Jurkat, Clone E6-1 (cell line): ENCODE measurements at places on chromosomes 11 and 22.

DNA sequence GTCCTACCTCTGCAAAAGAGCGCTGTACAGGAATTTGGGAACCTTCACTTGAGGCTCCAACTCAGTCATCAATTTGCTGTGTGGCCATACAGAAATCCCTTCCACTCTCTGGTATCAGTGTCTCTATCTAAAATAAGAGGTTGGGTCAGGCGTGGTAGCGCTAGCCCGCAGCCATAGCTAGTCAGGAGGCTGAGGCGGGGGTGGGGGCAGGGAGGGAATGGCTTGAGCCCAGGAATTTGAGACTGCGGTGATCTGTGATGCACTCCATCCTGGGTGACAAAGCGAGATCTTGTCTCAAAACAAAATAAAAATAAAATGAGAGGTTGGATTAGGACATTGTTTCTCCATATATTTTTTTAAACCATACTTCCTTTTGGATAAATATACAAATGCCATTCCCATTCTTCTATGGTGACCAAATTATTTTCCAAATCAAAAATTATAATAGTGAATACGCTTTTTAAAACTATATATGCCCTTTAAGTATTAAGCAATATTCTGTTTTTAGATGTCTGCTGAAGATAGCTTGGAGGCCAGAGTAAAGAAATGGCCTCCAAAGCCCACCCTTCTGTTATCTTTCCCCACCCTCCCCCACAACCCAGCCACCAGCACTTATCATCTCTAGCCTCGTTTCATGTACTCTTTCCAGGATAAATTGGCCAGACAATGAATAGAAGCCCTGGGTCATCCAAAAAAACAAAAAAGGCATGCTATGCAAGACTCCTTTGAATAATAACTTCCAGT is 87.2 kb downstream of the PLEKHA7 start:
- DNase-seq = no peak

GRCh38 chr11:1761857-1762536 is 1.7 kb downstream of the CTSD start:
- no peak for DNase-seq

DNA sequence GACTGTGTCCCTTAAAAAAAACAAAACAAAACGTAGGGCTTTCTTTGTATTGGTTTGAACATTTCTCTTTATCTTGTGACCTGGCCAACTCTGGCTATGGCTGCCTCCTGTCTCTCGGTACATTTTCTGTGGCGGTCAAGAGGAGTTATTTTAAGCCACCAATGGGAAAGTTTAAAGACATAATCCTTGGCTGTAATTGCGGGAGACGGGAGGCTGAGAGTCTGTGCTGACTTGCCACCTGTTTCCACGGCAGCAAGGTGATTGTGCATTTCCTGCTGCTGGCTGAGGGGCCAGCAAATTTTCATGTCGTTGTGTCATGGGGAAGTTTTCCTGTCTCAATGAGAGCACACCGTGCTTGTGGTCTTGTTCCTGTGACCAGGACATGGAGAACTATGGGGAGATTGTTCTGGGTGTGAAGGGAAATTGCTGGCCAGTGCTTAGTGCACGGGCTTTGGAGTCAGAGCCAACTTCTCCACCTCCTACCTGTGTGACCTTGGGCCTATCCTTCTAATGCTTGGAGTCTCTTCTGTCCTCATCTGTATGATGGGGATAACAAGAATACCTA is 11.0 kb downstream of the PTPRJ start:
- DNase-seq = no peak

- no peak for DNase-seq
Measured at GRCh38 chr22:41823797-41824196, 9.1 kb upstream of the SREBF2 start.

- DNase-seq = no peak
Measured at GRCh38 chr22:21736084-21736642, 569 bp upstream of the YPEL1 start.

- no peak for DNase-seq
Measured at GRCh38 chr22:44403166-44403565, 90.4 kb upstream of the SHISAL1 start.

DNA sequence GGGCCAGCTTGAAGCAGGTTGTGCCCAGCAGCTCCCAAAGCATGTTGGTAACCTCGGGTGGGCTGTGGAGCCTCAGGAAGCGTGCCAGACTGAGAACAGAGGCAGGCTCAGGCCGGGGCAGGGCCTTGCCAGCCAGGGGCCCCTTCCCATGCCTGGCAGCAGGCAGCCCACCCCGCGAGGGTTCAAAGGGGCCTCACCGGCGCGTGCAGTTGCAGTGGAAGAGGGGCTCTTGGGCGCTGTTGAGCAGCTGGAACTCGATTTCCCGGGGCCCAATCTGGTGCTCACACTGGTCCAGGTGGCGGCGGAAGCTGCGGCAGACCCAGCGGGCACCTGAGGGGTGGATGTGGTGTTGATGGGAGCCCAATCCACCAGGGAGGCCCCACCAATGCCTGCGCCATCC is 3.6 kb downstream of the PLA2G3 start:
- no peak for DNase-seq

DNA sequence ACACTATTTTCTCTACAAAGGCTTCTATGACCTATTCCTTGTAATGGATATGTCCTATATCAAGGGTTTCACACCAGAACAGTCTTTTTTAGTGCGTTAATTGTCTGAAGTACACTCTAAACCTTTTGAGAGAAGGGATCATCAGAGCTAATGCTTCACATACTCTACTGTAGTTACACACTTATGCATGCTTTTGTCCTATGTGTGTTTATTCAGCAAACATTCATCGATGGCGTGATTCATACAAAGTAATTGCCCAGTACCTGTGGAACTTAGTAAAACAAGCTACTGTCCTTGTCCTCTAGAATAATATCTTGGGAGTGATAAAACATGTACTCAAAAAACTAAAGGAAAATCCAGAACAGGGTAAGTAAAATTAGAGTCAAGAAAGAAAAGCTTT is 139.2 kb downstream of the GUCY1A2 start:
- DNase-seq = no peak

DNA sequence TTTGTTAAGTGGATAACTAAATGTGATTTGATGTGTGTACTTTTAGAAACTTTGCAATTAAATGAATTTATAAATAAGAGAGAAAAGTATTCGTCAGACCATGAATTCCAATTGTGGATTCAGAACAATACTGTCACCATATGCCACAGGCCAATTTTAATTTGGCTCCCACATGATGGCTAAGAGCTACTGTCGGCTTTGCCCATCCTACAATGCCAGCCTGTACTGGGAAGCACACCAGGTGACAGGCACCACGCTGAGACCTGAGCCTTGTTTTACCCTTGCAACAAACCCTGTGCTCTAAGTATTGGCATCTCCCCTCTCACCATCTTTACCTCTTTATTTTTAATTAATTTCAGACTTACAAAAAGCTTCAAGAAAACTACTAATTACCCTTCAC is 14.0 kb downstream of the RAB30 start:
- no peak for DNase-seq

GRCh38 chr22:43330178-43331068 is 12.7 kb downstream of the SCUBE1 start:
- no peak for DNase-seq

DNA sequence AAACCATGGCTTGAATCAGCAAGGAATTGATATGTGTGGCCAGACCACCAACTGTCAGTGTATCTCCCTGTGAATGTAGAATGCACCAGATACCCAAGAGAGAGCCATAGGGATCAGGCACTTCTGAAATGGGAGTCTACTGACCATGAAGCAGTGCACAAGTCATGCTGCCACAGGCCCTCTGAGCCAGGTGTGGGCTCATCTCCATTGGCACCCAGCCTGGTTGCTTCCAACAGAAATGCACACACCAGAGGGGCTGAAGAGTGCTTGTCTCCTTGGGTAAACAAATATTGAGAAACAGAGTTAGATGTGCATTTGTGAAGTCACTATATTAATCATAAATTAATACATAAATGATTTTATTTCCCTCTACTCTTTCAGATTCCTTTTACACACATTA is 28.4 kb upstream of the PANX1 start:
- DNase-seq = no peak

GRCh38 chr11:134512061-134512460 is 100.0 kb upstream of the B3GAT1 start:
- no peak for DNase-seq

DNA sequence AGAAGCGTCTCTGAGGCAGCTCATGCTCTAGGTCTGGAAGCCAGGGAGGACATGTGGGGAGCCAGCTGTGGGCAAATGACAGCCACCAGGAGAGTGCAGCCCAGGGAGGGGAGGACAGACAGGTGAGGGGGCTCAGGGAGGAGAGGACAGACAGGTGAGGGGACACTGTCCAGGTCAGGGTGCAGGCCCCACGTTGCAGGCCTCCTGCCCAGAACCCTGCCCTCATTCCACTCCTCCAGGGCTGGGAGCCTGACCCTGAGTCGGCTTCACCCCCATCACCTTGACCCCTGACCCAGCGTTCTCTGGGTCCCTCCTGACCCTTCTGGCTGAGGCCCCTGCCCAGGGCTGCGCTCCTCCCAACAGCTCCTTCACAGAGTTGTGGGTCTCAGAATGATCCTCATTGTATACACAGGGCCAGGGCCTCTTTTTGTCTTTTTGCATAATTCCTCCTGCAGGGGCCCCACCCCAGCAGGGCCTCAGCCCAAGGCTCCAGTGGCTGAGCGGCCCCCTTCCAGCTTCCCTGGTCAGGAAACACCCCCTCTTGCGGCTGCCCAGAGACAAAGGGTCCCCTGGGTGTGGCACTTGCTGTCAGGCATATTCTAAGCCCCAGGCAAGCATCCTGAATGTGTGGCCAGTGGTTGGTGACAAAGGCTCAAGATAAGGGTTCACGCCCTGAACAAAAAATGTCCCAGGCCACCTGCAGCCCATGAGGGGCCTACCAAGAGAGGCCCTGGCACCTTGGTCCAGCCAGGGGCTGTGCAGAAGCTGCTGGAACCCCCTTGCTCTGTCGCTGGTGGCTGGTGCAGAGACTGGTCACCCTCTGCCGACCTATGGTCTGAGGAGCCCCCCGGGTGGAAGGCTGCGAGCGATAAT is 853.0 kb downstream of the BRD1 start:
- DNase-seq = no peak

DNA sequence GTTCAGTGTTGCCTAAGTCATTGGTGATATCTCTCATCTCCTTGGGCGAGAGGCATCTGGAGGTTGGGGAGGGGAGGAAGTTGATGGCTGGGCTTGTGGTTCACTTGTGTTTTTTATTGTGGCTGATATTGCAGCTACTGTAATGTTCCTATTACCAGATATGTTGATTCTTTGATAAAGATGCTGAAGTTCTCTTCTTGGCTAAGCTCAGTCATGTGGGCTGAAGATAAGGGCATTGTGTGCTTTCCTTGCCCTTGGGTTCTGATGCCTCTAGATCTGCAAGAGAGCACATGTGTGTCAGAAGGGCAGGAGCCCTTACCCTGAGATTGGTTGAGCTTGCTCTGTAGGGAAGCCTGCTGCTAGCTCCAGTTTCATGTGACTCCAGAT is 12.0 kb downstream of the STX3 start:
- DNase-seq = peak; percentile 92

DNA sequence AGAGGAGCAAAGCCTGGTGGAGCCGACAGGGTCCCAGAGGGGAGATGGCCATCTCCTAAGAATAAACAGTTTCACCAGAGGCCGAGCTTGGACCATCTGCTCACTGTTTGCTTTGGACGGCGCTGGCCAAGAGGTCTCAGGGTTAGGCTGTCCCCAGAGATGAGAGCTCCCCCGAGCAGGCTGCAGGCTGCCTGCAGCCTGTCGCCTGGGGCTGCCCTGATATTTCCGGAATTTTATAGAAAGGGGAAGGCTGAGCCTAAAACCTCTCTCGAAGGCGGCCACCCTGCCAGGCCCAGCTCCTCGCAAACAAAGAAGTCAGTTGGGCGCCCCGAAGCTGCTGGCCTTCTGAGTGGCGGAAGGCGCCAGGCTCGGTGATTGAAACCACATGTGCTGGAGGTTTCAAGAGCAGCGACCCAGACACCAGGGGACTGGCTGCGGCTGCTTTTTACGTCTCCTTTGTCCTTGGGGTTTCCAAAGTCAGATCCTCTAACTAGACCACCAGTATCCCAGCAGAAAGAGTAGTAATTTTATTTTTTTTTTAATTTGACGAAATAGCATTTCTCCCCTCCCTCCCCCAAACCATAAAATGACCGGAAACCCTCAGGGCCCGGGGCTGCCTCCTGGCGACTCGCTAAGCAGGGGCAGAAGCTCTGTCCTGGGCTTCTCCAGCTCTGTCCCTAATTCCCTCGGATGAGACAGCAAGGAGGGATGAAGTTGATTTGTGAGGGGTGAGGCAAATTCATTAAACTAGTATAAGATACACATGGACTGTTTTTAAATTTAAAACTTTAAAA is 57.4 kb downstream of the CLMP start:
- no peak for DNase-seq

DNA sequence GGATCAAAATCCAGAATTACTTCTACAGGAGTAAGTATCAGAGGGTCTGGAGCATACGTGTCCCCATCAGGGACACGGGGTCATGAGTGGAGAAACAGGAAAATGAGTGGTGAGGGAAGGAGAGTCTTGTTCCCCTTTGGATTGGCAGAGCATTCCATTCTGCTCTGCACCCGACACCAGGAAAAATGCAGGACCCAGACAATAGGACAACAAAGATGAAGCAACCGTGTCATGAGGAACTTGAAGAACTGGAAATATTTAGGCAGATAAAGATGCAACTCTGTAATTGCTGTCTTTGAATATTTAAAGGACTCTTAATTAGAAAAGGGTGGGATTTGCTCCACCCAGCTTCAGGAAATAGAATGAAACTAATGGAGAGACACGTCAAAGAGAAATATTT is 89.0 kb upstream of the BLID start:
- no peak for DNase-seq

- no peak for DNase-seq
Measured at GRCh38 chr11:36311926-36312595, 16.0 kb downstream of the PRR5L start.

DNA sequence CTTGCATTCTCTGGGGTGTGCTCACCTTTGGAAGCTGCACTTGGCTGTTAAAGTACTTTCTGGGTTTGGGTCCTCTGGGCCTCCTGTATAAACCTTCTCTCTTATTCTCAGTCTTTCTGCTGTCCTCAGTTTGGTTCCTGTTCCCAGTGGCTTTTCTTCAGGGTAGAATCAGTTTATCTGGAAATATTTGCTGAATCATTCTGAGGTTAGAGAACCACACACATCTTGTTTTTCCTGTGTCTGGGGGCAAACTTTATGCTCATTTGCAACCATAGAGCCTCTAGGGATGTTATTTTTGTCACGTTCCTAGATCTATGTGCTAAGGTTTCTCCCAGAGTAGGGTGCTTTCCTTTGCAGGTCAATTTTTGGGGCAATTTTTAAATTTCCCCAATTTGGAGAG is 224.3 kb upstream of the C11orf87 start:
- DNase-seq = no peak

DNA sequence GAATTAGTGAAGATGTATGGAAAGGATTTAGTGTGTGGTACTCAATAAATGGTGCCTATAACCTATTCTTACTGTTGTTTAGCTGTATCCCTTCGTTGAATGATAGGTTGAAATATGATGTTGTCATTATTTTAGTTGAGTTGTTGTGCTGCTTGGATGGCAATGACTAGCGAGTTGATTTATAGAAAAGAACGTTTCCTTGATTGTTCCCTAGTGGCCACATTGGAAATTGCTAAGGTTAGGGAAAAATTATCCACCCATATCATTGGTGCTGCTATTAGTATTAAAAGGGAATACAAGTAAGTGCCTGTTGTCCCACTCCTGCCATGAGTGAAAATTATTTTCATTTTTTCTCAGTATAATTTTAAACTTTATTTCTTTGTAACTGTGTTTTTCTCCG is 14.5 kb downstream of the EMSY start:
- no peak for DNase-seq
